ENCODE measurements at places on chromosomes 16 and 17.

GRCh38 chr17:37813751-37814150, 68.9 kb upstream of the HNF1B start:
- H3K4me1 ChIP-seq = no peaks in the 10 kb centered on the region
- no peak overlapping the region for H3K4me3 ChIP-seq
- no peak for DNase-seq
- no peak overlapping the region for H3K27ac ChIP-seq
- no peaks in the 10 kb centered on the region for H3K36me3 ChIP-seq

DNA sequence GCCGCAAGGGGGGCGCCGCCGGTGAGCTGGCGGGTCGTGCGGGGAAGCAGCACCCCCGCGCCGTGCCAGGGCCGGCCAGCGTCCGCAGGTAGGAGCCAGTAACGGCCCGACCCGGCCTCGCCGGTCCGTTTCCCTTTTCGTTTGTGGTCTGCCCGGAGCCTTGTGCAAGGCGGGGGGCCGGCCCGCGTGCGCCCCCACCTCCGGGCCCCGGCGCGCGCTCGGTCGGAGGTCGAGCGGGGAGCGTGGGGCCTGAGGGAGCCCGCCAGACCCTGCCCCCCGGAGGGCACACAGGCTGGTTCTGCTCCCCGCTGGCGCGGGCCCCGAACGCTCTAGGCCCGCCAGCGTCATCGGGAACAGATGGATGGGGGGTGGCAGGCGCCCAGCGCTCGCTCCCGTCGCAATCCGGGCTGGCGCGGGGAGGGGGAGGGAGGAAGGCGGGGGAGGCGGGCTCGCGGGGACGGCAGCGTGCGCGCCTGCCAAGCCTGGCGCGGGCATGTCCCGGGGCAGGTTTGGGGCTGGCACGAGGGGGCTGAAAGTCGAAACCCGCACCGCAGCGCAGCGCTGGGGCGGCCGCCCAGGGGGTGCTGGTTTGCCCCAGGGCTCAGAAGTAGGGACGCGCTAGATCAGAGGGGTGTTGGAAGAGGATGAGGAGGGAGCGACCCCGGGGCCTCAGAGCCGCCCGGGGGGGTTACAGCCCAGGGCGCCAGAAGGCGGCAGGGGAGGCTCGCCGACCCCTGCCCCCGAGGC, 1.5 kb upstream of the GSE1 start:
- H3K27ac ChIP-seq = peak overlapping the region; percentile 91
- H3K27me3 ChIP-seq = no peaks in the 10 kb centered on the region
- peaks cover 48% of the 10 kb centered on the region for H3K4me1 ChIP-seq
- peak; percentile 21 for DNase-seq

DNA sequence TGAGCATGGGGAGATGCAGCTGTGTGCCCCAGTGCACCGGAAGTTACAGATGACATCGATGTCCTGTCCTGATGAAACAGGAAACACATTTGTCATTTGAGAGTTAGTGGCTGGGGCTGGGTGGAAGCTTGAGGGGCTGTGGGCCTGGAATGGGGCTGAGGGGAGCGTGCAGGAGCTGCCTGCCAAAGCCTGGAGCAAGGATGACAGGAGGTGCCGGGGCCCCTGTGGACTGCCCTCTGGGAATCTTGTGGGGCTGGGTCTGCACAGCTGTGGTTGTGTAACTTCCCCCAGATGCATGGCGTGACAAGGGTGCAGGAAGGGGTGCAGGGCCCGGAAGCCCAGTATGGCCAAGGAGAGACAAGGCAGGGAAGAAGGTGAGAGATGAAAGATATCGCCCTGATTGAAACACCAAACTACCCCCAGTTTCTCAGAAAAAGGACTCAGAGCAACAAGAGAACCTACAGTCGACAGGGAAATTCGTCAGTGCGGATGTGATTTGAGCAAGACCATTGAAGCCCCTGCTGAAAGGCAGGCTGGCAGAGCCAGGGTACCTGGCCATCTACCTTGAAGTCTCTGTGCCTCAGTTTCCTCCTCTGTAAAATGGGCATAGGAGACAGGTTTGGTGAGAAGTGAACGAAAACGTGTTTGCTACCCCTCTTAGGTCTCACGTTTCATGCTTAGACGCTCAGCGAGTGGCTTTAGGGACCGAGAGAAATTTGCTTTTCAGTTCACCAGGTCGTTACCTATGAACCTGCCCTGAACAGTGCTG, 8.8 kb downstream of the MMP25 start:
- DNase-seq = no peak
- H3K4me1 ChIP-seq = peaks cover 12% of the 10 kb centered on the region
- no peaks in the 10 kb centered on the region for H3K27me3 ChIP-seq
- H3K27ac ChIP-seq = no peak overlapping the region

GRCh38 chr17:28946239-28946638, 5.1 kb downstream of the PHF12 start:
- no peak overlapping the region for H3K4me3 ChIP-seq
- H3K27me3 ChIP-seq = no peaks in the 10 kb centered on the region
- peaks cover 43% of the 10 kb centered on the region for H3K4me1 ChIP-seq
- DNase-seq = no peak

GRCh38 chr17:39305978-39306377, 80.2 kb upstream of the STAC2 start:
- no peak for DNase-seq
- H3K27ac ChIP-seq = peak overlapping the region; percentile 73
- no peak overlapping the region for H3K4me3 ChIP-seq
- peaks cover 11% of the 10 kb centered on the region for H3K4me1 ChIP-seq

DNA sequence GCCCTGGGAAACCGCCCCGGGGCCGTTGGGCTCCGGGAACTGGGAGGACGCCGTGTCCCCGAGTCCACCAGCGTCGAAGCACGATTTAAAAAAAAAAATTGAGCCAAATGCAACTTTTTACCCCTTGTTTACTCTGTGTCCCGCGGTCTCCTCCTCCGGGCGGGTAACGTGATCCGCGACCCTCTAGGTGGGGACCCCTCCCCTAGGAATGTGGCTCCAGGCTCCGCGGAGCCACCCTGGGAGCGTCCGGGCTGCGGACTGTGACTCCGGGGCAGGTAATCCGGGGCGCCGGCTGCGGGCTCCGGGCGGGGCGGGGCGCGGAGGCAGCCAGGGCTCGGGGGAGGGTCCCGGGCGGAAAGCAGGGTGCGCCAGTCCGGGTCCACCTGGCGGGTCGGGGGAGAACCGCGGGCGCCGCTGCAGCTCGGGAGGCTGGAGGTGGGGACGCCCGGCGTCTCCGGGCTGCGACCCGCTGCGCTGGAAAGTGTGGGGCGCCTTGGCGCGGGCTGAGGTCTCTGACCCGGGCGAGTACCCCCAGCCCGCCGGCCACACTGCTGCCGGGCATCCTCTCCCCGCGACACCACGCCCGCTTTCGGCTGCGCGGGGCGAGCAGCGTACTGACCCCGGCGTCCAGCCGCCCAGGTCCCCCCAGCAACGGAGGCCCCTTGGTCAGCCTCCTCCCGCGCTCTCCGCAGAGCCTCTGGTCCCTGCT, 852 bp upstream of the HELZ start:
- DNase-seq = no peak
- H3K4me3 ChIP-seq = peak overlapping the region; percentile 76
- peak overlapping the region; percentile 45 for H3K27ac ChIP-seq
- H3K36me3 ChIP-seq = peaks cover 3% of the 10 kb centered on the region
- H3K27me3 ChIP-seq = no peaks in the 10 kb centered on the region
- no peaks in the 10 kb centered on the region for H3K4me1 ChIP-seq

- H3K4me1 ChIP-seq = peaks cover 4% of the 10 kb centered on the region
- peak overlapping the region; percentile 22 for H3K4me3 ChIP-seq
- no peaks in the 10 kb centered on the region for H3K27me3 ChIP-seq
- H3K27ac ChIP-seq = peak overlapping the region; percentile 43
Measured at GRCh38 chr16:4101421-4102219, 14.6 kb downstream of the ADCY9 start.

GRCh38 chr16:77539421-77540034, 104.7 kb upstream of the ADAMTS18 start:
- H3K4me1 ChIP-seq = no peaks in the 10 kb centered on the region
- no peaks in the 10 kb centered on the region for H3K27me3 ChIP-seq
- no peak overlapping the region for H3K27ac ChIP-seq

DNA sequence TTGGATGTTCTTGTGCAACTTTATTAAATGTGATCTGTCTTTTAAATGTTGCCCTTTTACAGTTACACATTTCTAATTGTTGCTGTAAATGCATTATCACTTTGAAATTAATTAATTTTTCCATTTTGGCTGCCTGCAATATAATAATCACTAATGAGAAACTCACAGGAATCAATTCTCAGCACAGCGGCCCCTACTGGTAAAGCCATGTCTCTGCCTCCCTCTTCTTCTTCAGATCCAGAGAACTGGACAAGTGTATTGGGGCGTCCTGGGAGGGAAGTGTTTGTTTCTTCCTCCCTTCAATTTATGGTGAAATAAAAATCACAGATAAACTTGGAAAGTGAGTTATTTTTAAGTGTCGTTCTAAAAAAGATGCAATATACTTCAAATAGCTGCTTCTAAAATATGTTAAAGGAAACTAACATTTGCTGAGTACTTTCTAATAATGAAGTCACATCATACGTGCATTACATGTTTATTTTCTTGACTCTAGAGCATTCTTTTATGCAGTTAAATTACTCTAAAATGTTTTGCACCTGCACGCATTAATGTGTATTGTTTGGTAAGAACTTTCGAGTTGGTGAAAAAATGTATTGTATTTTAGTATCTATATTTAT, 338.0 kb downstream of the WWOX start:
- no peak overlapping the region for H3K4me3 ChIP-seq
- H3K36me3 ChIP-seq = peaks cover 3% of the 10 kb centered on the region
- H3K4me1 ChIP-seq = no peaks in the 10 kb centered on the region
- no peaks in the 10 kb centered on the region for H3K27me3 ChIP-seq

DNA sequence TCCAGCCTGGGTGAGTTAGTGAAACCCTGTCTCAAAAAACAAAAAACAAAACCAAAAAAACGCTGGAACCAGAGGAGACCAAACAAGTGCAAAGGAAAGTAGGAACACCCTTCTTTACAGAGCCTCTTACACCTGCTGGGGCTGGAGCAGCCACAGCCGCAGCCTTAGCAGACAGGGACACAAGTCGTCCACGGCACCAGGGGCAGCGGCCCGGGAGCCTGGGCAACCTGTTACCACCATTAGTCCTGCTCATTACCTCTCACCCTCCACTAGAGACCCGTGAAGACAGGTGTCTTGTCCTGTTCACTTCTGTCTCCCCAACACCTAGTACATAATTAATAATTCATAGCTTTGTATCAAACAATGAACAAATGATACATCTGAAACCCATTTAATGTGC, 83.6 kb downstream of the C16orf78 start:
- H3K4me3 ChIP-seq = no peak overlapping the region
- no peaks in the 10 kb centered on the region for H3K27me3 ChIP-seq
- no peak for DNase-seq
- no peaks in the 10 kb centered on the region for H3K4me1 ChIP-seq
- H3K27ac ChIP-seq = no peak overlapping the region

DNA sequence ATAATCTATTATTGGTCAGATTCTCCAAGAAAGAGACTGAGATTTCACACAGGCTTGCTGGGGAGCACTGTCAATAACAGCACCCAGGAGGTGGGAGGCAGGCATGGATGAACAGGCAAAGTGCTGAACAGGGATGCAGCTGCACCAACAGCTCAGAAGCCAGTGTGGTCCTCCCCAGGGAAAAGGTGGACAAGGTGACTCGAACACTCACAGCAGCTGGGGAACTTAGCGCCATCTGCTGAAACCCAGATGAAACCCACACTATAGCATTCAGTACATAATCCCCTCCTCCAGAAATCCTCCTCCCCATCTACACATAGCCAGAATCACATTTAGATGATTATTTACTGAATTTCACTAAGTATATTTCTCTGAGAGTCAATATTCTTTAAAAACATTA, 255.2 kb upstream of the WSB1 start:
- H3K4me1 ChIP-seq = no peaks in the 10 kb centered on the region
- H3K27me3 ChIP-seq = no peaks in the 10 kb centered on the region
- no peak overlapping the region for H3K27ac ChIP-seq

GRCh38 chr16:86258713-86259112, 251.6 kb upstream of the FOXF1 start:
- H3K27me3 ChIP-seq = no peaks in the 10 kb centered on the region
- DNase-seq = no peak

- DNase-seq = no peak
- H3K4me1 ChIP-seq = peaks cover 16% of the 10 kb centered on the region
- peaks cover 82% of the 10 kb centered on the region for H3K36me3 ChIP-seq
Measured at GRCh38 chr17:47304186-47304585, 19.6 kb upstream of the EFCAB13 start.

- H3K27me3 ChIP-seq = no peaks in the 10 kb centered on the region
- no peak overlapping the region for H3K27ac ChIP-seq
Measured at GRCh38 chr17:10211666-10212065, 13.3 kb upstream of the GAS7 start.

- H3K27me3 ChIP-seq = no peaks in the 10 kb centered on the region
- DNase-seq = no peak
- no peak overlapping the region for H3K27ac ChIP-seq
- no peak overlapping the region for H3K4me3 ChIP-seq
- peaks cover 6% of the 10 kb centered on the region for H3K4me1 ChIP-seq
Measured at GRCh38 chr16:89695875-89696669, 5.4 kb downstream of the SPATA2L start.

DNA sequence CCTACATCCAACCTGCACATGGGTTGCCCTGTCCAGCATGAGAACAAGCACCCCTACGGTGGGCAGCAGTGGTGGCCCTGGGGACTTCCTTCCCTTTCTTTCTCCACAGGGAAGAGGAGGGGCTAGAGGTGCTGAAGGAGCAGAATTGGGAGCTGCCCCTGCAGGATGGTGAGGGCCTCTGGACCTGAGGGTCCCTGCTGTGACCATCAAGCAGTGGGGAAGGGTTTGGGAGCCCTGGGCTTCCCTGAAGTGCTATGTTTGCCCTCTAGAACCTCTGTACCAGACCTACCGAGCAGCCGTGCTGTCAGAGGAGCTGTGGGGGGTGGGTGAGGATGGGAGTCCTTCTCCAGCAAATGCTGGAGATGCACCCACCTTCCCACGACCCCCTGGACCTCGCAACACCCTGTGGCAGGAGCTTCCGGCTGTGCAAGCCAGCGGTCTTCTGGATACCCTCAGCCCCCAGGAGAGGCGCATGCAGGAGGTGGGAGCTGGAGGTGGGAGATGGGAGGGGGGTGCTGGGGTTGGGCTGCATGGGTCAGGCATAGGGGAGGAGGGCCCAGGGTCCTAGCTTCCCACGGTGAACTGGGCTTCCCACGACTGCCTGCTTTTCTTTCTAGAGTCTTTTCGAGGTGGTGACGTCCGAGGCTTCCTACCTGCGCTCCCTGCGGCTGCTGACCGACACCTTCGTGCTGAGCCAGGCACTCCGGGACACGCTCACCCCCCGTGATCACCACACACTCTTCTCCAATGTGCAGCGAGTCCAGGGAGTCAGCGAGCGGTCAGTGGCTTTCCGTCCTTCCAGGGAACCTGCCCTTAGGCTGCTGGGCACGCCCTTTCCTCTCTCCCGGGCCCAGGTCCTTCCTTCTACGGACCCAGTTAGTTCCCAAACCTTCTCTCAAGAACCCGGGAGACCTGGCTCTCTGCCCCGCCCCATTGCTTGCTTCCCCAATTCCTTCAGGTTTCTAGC, 5.0 kb downstream of the ARHGEF15 start:
- no peaks in the 10 kb centered on the region for H3K4me1 ChIP-seq
- no peak for DNase-seq
- H3K27ac ChIP-seq = no peak overlapping the region
- no peak overlapping the region for H3K4me3 ChIP-seq

Data from ascending aorta (tissue), 2 donors.